ENCODE measurements at places on chromosomes 12 and 14.

- no peak for DNase-seq
Observed at GRCh38 chr14:86020841-86021240, 490.9 kb downstream of the FLRT2 start.

DNA sequence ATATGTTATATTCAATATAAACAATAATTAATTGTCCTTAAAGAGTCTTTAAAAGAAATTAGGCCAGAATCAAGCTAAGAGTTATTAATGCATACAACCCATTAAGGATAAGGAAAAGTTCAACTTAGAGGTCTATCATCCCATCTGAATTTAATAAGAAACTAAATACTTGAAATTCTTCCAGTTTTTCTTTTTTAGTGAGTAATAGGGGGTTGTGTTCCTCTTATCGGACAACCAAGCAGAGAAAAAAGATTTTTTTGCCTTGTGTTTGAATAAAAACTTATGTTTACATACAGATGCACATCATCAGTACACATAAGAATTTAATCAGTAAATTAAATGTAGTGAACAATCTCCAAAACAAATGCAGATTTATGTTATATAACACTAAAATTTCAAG lies 32.5 kb downstream of the PAWR start:
- DNase-seq: no peak

DNA sequence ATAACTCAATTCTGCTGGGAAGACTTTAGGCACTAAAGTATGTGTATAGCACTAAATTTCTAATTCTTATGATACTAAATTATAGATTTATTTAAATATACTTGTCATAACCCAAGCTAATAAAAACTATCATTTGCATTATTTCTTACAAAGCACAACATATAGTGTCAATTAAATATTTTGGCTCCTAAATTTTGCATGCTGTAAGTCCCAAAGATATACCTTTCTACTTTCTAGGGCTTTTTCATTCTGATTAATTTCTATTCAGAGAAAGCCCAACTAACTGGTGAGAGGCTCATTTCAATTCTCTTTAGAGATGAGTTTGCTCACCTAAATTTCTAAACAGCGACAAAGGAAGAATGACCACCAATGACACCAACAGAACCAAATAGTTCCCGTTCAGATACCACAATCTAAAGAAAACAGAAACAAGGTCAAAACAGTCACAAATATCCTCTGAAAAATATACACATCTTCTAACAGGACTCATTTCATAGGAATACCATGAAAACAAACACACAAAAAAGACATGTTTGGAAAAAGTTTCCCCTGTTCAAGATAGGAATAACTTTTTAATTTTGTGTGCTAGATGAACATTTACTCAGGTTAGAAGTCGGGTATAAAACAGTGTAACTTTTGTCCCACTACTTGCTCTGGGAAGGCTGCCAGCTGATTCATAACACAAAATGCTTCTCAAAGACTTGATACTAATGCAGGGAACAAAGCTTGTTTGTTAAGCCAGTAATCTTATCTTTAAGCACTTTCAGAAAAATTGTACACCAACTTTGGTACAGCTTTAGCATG lies 7.6 kb downstream of the SLC38A2 start:
- no peak for DNase-seq

GRCh38 chr14:72463291-72463866 lies 430.5 kb downstream of the DPF3 start:
- DNase-seq: no peak

GRCh38 chr12:74957231-74957630 lies 252.4 kb downstream of the KCNC2 start:
- no peak for DNase-seq

DNA sequence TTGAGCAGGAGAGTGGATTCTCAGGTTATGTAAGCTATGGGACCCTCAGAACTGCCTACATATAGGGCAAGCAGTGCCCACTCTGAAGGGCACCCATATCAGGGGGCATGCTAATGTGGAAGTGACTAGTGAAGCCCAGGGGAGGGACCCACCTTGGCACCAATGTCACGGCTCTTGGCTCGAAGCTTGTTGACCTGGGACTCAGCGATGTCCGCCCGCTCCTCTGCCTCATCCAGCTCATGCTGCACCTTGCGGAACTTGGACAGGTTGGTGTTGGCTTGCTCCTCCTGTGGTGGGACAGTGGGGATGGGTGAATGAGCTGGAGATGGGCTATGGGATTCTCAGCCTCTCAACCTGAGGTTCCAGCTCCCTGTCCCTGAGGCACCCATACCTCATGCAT lies 5.4 kb downstream of the CMTM5 start:
- DNase-seq: no peak

- DNase-seq: no peak
Observed at GRCh38 chr14:70013271-70013873, 134.2 kb downstream of the SMOC1 start.

DNA sequence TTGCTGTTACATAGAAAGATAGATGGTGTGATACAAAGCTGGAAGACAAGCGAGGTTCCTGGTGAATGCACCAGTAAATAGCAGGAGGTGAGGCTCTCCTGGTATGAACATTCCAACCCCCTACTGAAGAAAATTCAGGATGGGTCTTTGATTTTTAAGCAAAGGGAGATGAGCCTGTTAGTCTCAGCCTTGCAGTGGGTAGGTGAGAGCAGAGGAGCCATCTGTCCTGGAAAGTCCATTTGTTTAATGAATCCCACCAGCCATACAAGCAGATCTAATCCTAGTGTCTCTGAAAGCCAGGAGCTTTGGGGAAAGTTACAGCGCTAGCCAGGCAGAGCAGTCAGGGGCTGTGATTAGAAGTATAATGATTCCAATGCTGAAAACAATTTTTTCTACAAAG lies 234.8 kb upstream of the FOXN3 start:
- no peak for DNase-seq

DNA sequence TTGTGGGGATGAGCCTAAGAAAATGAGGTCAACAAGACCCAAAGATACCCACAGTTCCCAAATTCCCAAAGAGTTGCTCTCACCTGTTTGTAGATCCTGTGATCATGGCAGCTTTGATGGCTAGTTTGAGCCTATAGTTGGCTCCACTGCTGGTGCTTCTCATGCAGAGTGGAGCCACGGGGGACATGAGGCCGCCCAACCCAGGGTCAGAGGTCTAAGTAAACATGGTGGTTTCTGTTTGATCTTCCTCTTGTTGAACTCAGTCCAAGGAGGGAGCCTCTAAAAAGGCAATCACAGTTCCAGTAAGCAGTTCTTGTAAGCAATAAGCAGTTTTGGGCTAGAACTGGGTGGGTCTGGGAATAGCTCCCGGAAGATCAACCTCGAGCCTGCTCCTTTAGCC lies 125.6 kb upstream of the DHRS4 start:
- DNase-seq: no peak

GRCh38 chr14:80787876-80788275 lies 153.7 kb downstream of the CEP128 start:
- no peak for DNase-seq

GRCh38 chr12:131795690-131796410 lies 32.3 kb upstream of the MMP17 start:
- DNase-seq: peak; percentile 47

GRCh38 chr12:118714051-118714460 lies 267.3 kb upstream of the SRRM4 start:
- DNase-seq: peak; percentile 23

DNA sequence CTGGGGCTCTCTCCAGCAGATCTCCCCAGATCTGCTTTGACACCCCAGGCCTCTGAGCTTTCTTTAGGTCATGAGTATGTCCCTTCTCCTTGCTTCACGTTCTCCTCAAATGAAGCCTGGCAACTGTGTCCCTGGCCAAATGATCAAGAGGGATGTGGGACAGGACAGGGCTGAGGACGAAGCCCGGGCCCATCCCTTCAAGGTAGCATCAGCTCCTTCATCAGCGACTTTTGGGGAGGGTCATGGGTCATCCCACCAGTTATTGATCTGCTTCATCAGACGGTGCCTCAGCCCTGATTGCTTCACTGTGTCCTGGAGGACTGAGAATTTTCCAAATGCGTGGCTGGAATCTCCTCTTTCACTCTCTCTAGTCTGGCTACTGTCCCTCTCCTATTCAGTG lies 32.3 kb downstream of the ACADS start:
- no peak for DNase-seq

DNA sequence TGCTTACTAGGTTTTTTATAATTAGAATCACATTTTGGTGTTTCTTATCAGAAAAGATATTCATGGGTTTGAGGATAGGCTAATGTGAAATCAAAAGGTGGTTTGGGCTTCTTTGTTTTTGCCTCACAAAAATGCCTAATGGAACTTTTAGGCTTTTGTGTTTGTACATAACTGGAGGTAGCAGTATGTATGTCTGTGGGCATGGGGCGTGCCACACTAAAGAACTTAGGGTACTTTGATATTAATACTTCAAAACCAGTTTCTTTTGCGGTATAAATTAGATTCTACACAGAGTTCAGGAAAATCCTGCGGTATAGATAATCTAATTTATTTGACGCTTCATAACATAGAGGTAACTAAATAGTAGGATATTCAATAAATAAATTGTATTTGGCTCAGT lies 1.9 kb downstream of the ETV6 start:
- DNase-seq: no peak

DNA sequence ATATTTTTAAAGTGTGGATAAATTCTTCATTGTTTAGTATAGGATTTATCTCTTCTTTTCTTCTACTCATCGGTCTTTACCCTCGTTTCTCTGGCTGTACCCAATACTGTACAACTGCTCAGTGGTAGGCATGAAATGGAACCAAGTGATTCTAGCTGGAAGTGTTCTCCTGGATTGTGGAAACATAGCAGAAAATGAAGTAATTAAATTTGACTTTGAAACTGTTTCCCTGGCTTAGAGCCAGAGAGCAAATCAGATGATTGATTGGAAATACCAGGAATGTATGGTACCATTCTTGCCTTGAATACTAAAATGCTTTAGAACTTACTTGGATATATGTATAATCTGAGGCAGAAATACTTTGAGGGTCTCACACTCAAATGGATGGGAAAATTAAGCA lies 292.3 kb downstream of the ERC1 start:
- DNase-seq: no peak

GRCh38 chr14:91890291-91890749 lies 23.0 kb upstream of the TC2N start:
- no peak for DNase-seq

DNA sequence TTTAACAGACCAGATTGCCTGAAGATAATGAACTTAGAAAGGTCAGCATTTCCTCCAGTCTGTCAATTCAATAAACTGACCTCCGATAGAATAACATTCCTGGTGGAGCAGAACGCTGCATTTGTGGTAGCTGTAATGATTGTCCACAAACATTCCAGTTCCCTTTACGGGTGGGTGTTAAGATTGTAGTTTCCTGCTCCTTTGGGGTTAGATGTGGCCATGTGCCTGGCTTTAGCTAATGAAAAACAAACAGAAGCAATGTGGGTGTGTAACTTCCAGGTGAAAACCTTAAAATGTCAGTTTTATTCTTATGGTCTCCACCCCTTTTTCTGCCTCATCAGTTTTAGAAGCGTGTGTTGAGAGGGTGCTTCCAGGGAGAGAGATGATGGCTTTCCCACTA lies 217.3 kb upstream of the CRY1 start:
- no peak for DNase-seq

GRCh38 chr12:104863296-104863948 lies 94.7 kb downstream of the SLC41A2 start:
- DNase-seq: no peak

DNA sequence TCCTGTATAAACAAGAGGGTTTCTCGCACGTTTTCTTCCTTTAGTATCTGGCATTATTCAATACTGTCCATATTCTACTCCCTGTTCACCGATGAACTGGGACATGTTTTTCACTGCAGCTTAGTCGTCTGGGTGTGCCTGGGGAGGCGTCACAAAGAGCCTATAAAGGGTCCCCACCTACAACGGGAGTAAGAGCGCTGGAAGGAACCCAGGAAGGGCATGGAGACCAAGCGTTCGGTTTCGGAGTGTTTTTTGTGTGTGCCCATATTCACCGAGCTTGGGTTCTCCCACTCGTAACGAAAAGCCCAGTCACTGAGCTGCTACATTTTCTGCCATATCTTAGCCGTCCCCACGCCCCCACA lies 592 bp upstream of the USP15 start:
- peak; percentile 69 for DNase-seq

GRCh38 chr14:47778631-47779030 lies 103.2 kb upstream of the MDGA2 start:
- DNase-seq: no peak

GRCh38 chr12:55937981-55938380 lies 7.0 kb downstream of the DGKA start:
- DNase-seq: no peak

DNA sequence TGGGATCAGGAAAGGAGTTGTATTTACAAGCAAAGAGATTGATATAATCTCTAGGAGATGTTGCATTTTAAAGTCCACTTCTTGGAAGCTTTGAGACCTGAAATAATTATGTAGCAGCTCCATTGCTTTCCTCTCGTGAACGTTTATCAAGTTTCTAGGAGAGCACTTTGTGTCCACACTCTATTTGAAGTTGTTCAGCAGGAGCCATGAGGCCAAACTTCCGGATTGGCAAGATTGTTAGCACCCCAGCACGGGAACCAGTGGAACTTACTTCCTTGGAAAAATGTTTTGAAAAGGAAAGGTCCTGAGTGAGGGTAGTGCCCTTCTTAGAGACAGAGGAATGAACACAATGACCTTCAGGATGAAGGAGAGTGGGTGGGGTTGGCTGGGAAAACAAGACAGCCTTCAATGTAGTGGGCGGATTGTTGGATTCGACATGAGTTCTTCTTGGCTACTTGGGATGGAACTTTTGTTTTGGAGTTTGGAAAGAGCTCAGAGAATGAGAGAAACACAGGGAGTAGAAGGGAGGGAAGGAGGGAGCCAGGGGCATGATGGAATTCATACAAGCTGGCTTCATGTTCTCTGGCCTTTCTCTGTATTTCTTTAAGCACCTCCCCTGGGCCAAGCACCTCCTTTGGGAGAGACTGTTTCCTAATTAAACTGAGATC lies 23.8 kb upstream of the CISTR start:
- no peak for DNase-seq

DNA sequence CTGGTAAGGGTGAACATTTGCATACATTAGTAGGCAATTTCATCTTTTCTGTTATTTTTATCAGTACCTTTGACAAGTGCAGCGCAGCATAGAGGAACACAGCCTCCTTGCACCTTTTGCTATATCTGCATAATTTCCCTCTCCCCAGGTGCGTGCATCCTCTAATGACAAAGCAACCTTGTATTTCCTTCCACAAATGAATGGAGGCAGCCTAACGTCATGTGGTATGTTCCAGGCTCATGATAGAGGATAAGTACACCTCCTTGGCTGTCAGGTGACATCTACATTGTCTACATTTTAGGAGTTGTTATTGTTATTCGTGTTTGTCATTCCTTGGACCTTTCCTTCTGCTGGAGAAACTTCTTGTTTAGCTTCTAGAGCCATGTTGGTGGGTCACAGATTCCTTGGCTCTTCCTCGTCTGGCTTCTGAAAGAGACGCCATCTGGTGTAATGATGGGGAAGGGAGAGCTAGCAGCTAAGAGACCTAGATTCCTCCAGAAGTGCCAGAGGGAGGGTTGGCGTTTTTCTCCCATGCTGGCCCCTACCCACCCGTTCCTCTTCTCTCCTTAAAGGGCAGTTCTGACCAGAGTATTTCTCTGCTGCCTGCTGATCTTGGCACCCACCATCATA lies 37.0 kb downstream of the EVL start:
- no peak for DNase-seq
